DMS 273 treated with DMSO at 0.1 percent for 48 hours (cell line): ENCODE measurements at places on chromosomes 5 and 9.

GRCh38 chr9:84838879-84839278, 169.3 kb downstream of the NTRK2 start:
- no peak for DNase-seq

- no peak for DNase-seq
Observed at GRCh38 chr5:2013301-2014057, 130.8 kb upstream of the IRX4 start.

GRCh38 chr5:92544596-92544995, 1036.4 kb downstream of the NR2F1-AS1 start:
- no peak for DNase-seq

DNA sequence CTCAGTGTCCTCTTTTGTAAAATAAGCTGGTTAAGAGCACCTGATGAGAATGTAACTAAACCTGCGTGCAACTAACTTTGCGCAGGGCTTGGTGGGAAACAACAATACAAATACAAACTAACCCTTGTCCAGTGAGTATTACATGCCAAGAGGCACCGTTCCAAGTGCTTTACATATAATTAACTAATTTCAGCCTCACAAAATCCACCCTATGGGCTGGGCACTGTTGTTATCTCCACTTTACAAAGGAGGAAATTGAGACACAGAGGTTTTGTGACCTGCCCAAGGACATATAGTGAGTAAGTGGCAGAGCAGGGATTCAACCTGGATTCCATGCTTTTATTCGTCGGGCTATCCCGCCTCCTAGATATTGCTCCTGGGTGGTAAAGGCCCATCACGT, 26.2 kb upstream of the TNIP1 start:
- DNase-seq: no peak

DNA sequence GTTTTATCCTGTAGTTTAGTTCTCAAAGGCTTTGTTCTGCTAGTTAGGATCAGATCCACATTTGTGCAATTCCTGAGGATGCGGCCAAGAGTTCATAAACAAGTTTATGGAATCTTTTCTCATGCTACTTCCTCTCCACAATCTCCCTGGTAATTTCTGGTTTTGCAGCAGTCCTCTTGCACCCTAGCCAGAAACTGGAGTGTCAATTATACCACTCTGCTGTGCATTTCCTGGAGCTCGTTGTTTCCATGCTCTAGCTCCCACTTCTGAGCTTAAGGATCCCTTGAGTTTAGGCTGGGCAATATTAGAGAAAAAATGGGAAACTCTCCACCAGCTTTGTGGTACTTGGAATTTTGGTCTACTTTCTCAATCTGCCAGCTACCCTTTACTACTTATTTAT, 474.7 kb downstream of the DIRAS2 start:
- DNase-seq: no peak

GRCh38 chr9:31347082-31347617, 1037.3 kb upstream of the ACO1 start:
- DNase-seq: no peak

- no peak for DNase-seq
Observed at GRCh38 chr9:91320299-91320698, 41.4 kb downstream of the AUH start.

DNA sequence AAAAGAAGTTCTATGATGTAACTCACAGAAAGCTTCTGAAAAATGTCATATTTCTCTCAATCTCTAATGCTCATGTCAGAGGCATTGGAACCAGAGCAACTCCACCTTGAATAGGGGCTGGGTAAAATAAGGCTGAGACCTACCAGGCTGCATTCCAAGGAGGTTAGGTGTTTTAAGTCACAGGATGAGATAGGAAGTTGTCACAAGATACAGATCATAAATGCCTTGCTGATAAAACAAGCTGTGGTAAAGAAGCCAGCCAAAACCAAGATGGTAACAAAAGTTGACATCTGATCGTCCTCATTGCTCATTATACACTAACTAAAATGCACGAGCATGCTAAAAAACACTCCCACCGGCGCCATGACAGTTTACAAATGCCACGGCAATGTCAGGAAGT, 411.1 kb upstream of the GRIA1 start:
- DNase-seq: no peak

DNA sequence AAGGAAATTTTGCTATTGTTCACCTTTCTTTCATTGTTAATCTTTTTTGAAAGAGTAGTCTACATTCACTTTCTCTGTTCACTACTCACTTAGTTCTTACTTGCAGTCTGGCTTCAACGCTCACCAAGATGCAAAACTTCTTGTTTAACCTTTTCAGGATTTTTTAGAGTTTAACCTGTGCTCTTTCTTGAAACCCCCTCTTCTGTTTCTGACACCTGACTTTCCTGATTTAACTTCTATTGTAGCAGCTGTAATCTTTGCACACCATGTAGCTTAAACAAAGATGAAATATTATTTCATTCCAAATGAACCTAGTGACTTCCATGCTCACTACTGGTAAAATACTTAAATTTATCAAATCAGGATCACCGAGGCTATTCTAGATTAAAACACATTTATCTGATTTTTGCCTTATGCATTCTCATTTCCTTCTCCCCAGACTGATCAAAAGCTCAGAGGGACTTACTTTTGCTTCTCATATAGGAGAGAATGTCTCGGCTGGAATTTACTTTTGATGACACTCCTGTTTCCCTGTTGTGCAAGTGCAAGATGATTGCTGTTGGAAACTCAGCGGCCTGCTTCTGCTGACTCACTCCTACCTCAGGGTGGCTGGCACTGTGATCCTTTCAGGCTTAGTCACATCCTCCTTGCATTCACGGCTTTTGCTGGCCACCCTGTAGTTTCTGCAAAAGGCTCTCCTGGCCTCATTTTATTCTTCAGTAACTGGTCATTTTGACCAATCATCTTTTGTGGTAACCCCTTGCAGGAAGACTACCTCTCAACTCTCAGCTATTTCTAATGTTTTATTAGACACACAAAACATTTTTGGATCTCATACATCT, 109.3 kb upstream of the IFNE start:
- no peak for DNase-seq
